RPMI8226 (cell line): ENCODE measurements at places on chromosomes 11 and 22.
A peak's percentile ranks its signal among the peaks of the same experiment; 100 is the strongest.

GRCh38 chr11:74847395-74847794, 98.7 kb downstream of the RNF169 start:
- no peak for DNase-seq

GRCh38 chr22:23116506-23117263, 25.1 kb downstream of the RSPH14 start:
- no peak for DNase-seq

- no peak for DNase-seq
Measured at GRCh38 chr11:773830-774229, 3.5 kb downstream of the GATD1 start.

DNA sequence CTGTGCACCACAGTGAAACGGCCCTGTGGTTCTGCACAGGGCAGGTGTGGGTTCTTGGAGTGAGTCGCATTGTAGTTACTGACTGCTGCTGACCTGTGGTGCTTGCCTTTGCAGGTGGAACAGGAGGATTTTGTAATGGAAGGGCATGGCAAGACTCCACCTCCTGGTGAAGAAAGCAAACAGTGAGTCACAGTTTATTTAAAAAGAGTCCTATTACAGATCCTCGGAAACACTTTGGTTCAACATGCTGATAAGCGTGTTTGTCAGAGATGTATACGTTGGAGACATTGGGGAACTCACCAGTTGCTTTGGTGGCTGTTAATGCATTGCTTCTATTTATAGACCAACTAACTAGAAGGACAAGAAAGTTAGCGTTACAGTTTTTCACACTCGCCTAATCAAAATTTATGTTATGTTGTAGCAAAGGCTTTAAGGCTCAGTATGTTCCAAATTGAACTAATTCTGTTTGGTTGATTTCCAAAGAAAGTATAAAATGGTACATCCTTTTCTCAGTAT, 21.7 kb upstream of the TNRC6B start:
- no peak for DNase-seq

DNA sequence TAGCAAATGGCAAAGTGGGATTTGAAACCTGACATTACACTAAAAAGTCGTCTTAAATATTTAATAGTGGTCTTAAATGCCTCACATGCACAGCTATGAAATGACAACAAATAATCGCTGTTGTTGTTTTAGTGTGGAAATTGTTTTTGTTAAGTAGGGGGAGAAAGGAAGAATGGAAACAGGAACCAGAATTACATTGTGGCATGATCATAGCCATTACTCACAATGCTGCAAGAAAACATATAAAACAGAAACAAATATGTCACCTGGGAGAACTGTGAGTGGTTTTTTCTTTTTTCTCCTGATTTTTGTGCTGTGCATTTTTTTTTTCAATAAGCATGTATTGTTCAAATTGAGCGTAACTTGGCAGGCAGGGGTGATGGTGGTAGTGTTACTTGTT, 22.9 kb downstream of the FAM76B start:
- no peak for DNase-seq

DNA sequence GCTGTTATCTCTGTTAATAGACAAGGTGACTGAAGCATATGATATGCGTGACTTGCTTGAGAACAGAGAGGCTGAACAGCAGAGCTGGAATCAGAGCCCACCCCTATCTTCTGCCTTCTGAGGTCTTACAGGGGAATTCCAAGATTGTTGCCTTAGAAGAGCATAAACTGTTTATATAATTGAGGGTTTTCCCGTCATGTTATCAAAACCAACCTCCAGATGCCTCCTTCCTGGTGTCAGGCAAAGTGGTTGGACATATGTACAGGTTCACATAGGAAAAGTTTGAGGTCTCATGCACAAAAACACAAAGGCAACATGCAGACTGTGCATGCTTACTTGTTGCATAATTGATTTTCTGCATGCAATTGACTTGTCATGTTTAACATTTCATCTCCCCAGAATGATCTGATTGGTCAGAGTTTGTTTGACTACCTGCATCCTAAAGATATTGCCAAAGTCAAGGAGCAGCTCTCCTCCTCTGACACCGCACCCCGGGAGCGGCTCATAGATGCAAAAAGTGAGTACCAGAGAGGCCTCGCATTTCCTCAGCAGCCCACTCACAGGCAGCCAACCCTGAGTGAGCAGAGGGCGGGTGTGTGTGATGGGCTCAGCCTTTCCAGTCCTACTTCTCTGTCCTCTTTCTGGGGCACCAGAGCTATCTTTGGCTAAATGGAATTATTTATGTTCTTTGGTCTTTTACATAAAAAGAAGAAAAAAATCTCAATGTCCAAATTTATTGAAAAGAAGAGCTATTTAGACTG, 88.9 kb downstream of the BMAL1 start:
- DNase-seq: no peak

- no peak for DNase-seq
Measured at GRCh38 chr11:132944569-132944944, 587.7 kb downstream of the OPCML start.

DNA sequence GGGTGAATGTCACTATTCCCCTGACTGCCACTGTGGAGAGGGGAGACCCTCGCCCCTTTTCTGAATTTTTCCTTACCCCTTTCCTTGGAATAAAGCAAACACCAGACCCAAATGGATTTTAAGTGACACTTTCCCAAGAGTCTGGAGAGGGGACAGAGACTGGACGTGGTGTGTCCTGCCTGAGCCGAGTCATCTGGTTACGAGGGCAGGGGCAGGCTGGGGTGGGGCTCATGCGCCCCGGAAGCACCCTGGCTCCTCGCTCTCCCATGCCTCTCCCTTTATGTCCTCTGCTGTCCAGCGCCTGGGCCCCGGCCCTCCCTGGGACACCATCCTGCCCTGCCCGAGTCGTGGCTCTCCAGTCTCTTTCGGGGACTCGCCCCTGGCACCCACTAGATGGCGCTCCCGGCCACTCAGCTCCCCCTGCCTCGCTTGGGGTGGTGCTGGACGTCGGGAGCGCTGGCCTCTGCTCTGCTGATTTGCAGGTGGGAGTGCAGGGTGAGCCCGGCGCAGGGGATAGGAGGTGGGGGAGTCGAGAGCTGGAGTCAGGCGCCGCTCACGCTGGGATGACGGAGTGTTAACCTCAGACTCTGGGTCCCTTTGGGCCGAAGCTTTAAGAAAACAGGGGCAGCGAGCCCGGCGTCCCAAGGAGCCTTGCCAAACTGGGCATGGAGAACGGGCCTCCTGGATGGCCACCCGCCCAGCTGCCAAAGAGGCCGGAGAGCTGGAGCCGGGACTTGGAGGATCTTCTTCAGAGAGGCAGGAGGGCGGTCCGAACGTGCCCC, 89.8 kb downstream of the RPS6KA4 start:
- peak; percentile 93 for DNase-seq

DNA sequence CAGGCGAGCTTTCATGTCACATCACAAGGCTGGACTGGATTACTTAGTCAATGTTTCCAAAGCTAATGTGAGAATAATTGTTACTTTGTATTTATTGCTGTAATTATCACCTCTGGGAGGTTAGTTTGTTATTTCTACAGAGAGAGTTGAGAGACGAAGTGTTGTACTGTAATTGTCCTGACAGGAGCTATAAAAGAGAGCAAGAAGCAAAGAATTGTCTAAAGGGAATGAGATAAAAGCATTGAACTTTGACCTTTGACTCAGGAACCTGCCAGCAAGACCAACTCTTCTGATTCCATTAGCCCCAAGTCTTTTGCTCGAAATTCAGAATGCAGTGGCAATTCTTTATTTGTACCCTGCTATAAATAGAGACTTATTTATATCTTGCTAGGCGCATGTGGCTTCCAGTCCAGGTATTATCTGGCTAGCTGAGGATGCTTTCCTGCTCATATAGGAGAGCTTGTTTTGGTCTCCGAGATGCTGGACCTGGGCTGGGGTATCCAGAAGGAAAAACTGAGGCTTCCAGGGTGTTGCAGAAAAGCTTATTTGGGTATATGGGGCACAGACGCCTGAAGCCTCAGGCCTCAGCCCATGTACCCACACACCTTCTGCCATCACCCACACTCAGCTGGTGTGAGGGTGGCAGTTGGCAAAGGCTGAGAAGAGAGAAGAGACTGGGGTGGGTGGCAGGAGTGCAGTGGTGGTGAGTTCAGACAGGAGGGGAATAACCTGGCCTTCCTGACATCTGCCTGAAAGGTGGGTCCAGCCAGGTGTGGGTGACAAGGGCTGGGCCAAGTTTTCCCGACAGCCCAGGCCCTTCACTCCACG, 40.7 kb downstream of the SYT13 start:
- DNase-seq: no peak

DNA sequence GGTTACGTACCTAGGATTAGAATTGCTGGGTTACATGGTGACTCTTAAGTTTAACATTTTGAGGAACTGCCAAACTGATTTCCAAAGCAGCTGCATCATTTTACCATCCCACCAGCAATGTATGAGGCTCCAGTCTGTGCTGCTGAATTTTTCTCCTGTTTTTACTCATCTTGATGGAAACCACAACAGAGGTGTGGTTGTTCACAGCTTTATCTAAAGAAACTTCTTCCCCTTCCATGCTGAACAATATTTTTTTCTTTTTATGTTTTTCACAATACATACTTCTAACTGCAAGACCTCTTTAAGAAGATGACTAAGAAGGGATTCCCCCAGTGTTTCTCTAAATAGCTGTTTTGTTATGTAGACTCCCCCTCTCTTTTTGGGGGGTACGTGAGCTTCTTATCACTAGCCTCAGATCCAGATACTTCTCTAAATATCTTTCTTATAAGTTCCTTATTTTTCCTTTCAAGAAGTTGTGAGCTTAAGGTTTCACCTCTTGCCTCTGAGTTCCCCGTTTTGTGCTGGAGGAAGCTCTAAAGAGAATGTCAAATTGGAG, 24.0 kb downstream of the TCP11L1 start:
- DNase-seq: no peak

- no peak for DNase-seq
Measured at GRCh38 chr11:93059117-93059957, 89.9 kb downstream of the MTNR1B start.

DNA sequence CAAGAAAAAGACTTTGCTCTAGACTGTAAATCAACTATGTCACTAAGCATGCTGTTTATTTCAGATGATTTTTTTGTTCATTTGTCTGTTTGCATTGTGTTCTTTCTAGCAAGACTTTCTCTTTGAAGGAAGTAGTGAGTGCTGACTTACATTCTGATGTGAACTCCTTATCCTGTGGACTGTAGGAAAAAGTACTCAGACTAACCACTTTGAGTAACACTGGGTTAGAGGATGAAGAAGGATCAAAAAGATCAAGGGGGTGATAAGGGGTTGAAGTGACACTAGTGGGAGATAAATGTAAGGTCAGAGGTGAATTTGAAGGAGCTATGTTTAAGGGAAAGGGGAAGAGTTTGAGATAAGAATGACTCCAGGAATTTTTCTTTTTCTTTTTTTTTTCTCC, 369.4 kb downstream of the NELL1 start:
- no peak for DNase-seq

GRCh38 chr11:123374622-123374968, 55.5 kb upstream of the GRAMD1B start:
- DNase-seq: no peak

DNA sequence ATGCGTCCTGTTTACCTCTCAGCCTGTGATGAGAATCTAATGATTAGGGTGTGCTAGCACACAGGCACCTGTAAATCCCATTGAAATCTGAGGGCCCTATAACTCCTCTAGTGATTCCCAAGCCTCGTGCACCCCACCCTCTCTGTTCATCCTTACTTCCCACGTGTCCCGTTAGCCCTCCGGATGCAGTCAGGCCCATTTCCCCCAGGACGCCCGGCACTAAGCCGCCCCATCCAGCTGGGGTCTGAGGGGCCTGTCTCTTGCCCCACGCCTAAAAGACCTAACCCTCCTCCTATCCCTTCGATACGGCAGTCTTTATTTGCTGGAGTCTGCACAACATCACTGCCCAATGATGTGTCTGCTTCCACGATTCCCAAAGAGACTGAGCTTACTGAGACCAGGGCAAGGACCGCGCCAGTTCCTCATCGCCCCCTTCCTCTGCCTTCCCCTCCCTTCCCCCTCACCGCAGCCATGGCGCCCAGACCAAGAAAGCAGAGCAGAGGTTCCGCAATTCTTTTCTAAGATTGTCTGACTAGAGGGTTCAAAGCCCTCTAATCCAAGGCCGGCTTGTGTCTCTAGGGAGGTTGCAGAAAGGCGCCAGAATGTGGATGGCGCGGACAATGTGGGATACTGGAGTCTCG, 1.1 kb upstream of the FADS2 start:
- DNase-seq: no peak

- no peak for DNase-seq
Measured at GRCh38 chr11:66181632-66182315, 86.7 kb upstream of the RAB1B start.

- no peak for DNase-seq
Measured at GRCh38 chr11:61699737-61700160, 19.6 kb downstream of the DAGLA start.

GRCh38 chr11:126158054-126158791, 53.2 kb downstream of the RPUSD4 start:
- no peak for DNase-seq

- no peak for DNase-seq
Measured at GRCh38 chr11:23127706-23128105, 267.4 kb upstream of the CCDC179 start.

DNA sequence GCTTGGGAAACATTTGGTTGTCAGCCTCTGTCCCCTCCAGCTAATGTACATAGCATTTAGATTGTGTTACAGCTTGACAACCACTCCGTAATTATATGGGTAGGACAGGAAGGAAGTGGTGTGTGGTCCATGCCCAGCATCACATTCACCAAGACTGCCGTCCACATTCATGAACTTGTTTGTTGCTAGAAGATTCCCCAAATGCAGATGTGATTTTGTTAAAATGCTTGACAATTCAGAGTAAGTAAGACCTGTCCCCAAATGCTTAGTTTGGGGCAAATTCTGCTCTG, 1482.7 kb downstream of the TBC1D22A start:
- DNase-seq: no peak

- DNase-seq: no peak
Measured at GRCh38 chr22:44543781-44544477, 45.9 kb upstream of the RTL6 start.

DNA sequence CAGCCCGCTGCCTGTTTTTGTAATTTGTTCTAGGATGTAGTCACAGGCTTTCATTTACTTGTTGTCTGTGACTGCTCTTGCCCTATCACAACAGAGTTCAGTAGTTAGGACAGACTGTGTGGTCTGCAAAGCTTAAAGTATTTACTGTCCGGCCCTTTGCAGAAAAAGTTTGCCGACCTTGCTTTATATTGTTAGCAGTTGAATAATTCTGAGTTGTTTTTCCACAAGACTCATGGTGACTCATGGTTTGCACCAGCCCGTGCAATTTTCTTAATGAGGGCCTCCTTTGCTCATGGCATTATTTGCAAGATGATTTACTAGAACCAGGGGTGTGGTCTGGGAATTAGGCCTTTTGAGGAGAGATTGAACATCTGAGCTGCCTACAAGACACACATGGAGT, 110.6 kb downstream of the SCN3B start:
- no peak for DNase-seq

- no peak for DNase-seq
Measured at GRCh38 chr22:45227645-45228400, 12.9 kb downstream of the KIAA0930 start.

- no peak for DNase-seq
Measured at GRCh38 chr11:74267014-74267413, 44.4 kb downstream of the P4HA3 start.
